Left forelimb (tissue), 1 donor: ENCODE measurements at places on chromosomes 5 and 9.

DNA sequence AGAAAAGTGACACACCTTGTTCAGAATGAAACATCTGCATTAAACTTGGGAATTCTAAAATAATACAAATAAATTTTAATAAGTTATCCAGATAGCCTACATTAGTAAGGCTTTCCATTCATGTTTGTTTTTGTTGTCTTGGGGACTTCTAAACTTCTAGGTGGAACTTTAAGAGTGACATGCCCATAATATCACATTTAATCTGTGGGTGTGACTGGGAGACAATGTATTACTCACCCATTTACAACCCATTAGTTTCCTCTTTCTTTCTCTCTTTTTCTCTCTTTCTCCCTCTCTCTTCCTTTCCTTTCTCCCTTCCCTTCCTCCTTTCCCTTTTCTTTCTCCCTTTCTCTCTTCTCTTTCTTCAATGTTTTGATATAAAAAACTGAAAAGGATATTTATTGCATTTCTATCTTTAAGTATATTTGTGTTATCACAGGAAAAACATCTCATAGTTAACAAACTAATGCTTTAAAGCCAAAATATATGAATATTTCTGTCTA, 12.5 kb upstream of the PTGER4 start:
- DNase-seq, result no peak

DNA sequence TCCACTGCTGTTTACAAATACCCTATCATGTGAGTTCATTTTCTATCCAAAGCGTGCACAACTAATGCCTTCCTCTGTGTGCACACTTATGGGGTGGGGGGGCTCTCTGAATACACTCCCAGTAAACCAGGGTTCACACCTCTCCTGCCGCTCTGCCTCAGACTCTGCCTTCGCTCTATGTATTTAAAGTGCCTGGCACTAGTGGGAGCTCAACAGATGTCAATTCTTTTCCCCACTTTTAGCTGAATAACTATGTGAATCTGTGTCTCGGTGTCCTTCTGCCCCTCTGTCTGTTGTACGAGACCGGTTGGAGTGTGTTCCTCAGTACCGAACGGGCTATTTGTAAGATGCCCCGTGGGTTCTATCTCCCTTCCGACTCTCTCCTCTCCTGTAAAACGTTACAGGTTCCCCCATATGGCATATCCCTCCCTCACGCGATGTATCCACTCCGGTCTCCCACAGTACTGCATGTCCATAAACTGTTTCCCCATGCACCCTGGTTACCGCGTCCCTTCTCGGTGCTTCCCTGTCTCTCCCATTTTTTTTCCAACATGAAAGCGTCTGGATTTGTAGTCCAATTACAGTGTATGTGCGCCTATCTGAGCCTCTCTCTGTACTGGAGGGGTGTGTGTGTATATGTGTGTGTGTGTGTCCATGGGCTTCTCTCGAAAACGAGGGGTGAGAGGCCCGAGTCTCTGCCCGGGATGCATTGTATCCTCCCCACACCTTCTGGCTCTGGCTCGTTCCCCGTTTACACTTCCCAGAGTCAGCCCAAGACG, 1.6 kb downstream of the ELL2 start:
- DNase-seq, result peak; percentile 70

- no peak for DNase-seq
Measured at GRCh38 chr5:72459089-72459661, 48.0 kb downstream of the ZNF366 start.

GRCh38 chr9:37511016-37512010, 25.6 kb downstream of the POLR1E start:
- no peak for DNase-seq

DNA sequence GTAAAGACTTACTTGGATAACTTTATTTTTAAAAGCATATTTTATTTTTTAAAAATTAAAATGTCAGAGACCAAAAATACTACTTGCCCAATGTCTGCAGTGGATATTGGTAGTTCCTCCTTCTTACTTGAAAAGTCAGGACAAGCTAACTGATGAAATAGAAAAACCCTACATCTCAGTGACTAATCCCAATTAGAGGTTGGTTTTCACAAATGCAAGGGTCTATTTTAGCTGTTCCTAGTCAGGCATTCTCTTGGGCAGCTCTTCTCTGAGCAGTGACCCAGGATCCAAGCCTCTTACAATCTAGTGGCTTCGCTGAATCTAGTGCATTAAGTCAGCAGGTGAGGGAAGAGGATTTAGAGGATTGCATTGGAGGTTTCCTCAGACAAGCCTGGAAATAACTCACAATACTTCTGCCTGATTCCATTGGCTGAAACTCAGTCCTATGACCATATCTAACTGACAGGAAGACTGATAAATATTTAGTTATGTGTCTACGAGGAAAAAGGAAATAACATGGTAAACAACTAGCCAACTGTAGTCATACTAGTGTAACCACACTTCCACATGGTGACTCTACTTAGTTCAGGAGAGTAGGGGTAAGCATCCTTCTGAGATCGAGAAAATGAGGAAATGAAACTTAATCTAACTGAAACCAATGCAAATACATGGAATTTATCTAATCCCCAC, 34.2 kb upstream of the MIER3 start:
- DNase-seq, result no peak

GRCh38 chr9:33351547-33351946, 50.8 kb downstream of the AQP7 start:
- no peak for DNase-seq

GRCh38 chr5:1536322-1536845, 12.6 kb upstream of the LPCAT1 start:
- no peak for DNase-seq

DNA sequence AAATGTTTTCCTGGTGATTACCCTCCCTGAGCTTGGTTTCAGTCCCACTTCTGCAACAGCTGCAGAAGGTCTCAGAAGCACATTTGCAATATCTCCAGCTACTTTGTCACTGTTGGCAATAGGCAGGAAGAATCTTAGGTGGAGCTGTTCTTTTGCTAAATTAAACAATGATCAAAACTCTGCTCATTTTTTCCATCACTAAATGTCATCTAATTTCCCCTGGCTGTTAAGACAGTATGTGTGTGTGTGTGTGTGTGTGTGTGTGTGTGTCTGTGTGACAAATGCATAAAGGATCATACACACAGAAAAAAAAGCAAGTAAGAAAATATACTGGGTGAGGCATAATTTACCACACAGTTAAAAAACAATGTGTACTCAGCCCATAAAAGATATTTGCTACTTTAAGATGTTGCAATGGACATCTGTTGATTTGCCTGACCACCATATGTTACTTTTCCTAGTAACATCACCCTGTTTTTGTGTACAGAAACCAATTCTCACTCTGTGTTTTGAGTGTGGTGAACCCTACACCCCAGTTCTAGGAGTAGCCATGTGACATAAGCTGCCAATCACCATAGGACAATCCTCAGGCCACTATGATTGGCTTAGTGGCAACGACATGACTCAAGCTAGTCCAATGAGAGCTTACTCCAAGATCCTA, 572.6 kb upstream of the CLINT1 start:
- DNase-seq, result no peak

DNA sequence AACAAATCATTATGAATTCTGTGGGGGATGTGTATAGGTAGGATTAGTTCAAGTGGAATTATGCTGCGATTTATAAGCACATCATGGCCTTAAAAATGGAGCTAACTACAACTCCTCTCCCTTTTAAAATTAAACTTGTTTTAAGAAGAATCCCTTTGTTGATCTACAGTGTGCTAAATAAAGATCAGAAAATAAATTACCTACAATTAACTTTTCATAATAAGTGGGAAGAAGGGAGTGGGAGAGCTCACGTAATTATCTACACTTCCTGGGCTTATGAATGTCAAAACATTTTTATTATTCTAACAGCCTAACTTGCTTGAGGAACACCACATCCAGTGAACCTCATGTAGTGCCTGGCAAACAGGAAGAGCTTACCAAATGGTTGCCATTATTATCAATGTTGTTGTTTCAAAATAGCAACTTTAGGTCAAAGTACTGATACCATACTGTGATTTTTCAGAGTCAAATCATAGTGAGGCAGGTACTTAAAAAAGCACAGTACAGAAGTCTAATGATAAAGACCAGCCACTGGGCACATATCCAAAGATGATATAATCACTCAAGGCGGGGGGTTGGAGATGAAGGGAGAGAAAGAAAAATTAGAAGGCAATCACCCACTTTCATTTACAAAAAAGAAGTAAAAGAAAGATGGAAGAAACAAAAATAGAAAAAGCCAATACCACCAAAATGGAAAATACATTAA, 174.0 kb downstream of the RAPGEF6 start:
- DNase-seq, result no peak

GRCh38 chr9:4638968-4639367, 23.1 kb upstream of the PLPP6 start:
- no peak for DNase-seq

- no peak for DNase-seq
Measured at GRCh38 chr9:2043243-2043642, 28.1 kb downstream of the SMARCA2 start.

GRCh38 chr5:132641241-132641723, 16.7 kb upstream of the IL13 start:
- DNase-seq, result no peak

DNA sequence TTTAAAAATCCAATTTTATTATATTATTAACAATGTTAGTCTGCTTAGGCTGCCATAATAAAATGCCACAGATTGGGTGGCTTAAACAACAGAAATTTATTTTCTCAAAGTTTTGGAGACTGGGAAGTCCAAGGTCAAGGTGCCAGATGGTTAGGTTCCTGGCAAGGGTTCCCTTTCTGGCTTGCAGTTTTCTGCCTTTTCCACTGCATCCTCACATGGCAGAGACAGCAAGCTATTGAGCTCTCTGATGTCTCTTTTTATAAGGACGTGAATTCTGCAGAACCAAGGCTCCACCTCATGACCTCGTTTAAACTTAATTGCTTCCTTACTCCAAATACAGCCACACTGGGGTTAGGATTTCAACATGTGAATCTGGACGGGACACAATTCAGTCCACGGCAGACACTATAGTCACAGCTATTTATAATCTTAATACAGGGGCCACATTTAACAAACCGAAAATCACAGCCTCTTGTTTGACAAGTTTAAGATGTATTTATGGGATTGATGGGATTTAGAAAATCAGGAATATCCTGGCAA, 174.9 kb upstream of the PUM3 start:
- DNase-seq, result no peak

- DNase-seq, result no peak
Measured at GRCh38 chr9:128643519-128644300, 12.9 kb downstream of the DYNC2I2 start.

DNA sequence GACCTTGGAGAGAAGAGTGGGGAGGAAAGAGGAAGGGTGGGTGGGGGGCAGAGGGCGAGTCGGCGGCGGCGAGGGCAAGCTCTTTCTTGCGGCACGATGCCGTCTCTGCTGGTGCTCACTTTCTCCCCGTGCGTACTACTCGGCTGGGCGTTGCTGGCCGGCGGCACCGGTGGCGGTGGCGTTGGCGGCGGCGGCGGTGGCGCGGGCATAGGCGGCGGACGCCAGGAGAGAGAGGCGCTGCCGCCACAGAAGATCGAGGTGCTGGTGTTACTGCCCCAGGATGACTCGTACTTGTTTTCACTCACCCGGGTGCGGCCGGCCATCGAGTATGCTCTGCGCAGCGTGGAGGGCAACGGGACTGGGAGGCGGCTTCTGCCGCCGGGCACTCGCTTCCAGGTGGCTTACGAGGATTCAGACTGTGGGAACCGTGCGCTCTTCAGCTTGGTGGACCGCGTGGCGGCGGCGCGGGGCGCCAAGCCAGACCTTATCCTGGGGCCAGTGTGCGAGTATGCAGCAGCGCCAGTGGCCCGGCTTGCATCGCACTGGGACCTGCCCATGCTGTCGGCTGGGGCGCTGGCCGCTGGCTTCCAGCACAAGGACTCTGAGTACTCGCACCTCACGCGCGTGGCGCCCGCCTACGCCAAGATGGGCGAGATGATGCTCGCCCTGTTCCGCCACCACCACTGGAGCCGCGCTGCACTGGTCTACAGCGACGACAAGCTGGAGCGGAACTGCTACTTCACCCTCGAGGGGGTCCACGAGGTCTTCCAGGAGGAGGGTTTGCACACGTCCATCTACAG, 760 bp downstream of the NPR3 start:
- no peak for DNase-seq

DNA sequence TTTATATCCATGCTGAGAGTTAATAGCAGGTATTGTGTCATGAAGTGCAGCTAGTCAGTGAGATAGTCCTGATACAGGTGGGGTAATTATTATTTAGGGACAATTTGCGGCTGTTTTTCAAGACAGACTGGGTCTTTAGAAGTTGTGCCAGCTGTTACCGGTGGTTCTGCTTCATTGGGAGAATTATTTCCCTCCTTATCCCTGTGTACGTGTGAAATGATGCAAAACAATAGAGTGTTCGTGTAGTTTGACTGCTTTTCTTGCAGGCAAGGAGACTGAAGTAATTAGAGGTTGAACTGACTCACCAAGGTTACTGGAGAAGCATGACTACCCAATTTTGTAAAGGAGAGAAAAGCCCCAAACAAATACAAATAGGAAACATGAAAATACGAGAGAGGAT, 101.7 kb downstream of the ARRDC3 start:
- DNase-seq, result no peak

GRCh38 chr9:91500509-91501014, 76.9 kb upstream of the NFIL3 start:
- no peak for DNase-seq

DNA sequence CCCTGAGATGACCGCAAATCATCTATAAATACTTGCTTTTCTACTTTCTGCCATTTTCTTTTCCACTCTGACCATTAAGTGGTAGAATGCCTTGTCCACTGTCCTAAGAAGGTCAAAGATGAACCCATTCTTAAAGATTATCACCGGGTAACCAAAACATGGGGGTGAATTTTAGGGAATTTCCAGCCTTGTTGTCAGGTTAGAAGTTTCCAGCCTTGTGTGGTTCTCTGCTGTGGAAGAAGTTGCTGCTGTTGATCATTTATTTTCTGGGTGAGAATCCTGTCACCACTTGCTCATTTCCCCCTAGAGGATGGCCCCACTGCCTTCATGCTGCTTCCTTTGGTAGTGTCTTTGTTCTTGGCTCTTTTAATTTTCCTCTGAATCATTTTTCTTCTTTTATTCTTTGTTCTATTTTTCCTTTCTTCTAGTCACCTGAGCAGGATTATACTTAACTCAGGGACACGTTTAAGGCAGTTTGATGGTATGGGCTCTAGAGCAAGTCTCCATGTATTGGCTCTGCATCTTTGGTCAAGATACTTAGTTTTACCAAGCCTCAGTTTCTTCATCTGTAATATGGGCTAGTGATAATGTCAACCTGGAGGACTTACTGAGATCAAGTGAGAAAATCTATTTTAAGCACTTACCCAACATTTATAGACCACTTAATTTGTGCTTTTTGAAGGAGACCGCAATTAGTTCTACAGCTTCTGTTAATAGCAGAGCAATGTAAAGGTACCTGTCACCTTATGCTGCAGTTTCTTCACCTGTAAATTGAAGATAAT, 266.2 kb downstream of the ARHGAP26 start:
- DNase-seq, result no peak

DNA sequence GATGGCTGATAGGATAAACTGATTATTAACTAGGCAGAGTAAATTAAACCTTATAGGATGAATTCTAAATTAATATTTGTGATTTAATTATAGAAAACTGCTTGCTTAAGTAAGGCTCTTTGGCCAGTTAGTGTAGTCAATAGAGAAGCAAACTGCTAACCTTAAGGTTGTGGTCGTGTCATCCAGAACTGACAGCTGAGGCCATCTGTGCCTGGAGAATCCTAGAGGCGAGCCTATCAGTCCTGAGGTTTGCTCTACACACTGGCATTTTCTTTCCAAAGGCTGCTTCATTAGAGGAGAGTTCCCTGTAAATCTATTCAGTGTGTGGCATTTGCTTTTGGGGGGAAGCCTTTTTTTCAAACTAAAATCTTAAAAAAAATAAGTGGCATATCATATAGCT, 169.2 kb downstream of the MEF2C start:
- no peak for DNase-seq

- DNase-seq, result no peak
Measured at GRCh38 chr5:89320421-89321277, 437.7 kb upstream of the MEF2C start.
